ENCODE measurements at places on chromosomes 11 and 22. TPM values are rescaled to one million over a fixed set of nuclear protein-coding genes. Genes with fewer than 3 reads are reported as not detected.

The LRRC74B gene
- total RNA-seq = 0.20 TPM

DNA sequence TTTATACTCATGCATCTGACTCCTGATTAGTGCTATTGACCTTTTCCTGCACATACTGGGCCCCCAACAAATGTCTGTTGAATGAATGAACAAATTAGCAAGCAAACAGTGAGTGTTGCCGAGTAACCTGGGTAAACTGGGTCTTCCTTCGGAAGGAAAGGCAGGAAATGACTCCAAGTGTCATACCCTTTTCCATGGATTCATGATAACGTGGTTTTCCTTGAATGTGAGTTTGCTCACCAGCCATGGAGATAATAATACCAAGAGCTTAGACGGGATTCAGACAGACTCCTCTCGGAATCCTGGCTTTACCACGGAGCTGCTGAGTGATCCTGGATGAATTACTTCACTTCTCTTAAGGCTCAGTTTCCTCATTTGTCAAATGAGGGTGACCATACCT lies 16.7 kb downstream of the TECTA start:
- no peak for DNase-seq

The PNPLA5 gene
- total RNA-seq = 2.3 TPM

The MS4A6E gene
- not detected for total RNA-seq

DNA sequence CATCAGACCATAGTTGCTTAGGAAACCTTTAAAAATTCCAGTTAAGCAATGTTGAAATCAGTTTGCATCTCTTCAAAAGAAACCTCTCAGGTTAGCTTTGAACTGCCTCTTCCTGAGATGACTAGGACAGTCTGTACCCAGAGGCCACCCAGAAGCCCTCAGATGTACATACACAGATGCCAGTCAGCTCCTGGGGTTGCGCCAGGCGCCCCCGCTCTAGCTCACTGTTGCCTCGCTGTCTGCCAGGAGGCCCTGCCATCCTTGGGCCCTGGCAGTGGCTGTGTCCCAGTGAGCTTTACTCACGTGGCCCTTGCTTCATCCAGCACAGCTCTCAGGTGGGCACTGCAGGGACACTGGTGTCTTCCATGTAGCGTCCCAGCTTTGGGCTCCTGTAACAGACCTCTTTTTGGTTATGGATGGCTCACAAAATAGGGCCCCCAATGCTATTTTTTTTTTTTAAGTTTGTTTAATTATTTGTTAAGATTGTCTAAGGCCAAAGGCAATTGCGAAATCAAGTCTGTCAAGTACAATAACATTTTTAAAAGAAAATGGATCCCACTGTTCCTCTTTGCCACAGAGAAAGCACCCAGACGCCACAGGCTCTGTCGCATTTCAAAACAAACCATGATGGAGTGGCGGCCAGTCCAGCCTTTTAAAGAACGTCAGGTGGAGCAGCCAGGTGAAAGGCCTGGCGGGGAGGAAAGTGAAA lies 73.4 kb downstream of the NCAPD3 start:
- DNase-seq = no peak

GRCh38 chr11:20880094-20880493 lies 210.7 kb downstream of the NELL1 start:
- no peak for DNase-seq

The C11orf87 gene
- 0.69 TPM for total RNA-seq

GRCh38 chr22:34105461-34106062 lies 185.3 kb upstream of the LARGE1 start:
- DNase-seq = no peak

DNA sequence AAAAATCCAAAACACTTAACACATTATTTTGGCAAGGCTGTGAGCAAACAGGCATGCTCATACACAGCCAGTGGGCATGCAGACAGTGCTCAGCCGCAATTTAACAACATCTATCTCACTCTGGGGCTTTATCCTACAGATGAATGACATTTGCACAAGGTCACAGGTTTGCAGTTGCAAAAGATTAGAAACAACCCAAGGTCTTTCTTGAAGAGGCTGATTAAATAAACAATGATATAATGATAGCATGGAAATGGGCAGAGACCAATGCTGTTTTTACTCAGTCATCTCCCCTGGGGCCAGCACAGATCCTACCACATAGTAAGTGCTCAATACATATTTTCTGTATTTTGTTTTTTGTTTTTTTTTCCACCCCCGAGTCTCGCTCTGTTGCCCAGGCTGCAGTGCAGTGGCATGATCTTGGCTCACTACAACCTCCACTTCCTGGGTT lies 9.4 kb downstream of the A4GALT start:
- no peak for DNase-seq

The ACCSL gene
- not detected for total RNA-seq

The OR5B12 gene
- total RNA-seq = not detected

- no peak for DNase-seq
Measured at GRCh38 chr11:35750981-35751663, 88.5 kb downstream of the TRIM44 start.

The CLCF1 gene
- 0.89 TPM for total RNA-seq

DNA sequence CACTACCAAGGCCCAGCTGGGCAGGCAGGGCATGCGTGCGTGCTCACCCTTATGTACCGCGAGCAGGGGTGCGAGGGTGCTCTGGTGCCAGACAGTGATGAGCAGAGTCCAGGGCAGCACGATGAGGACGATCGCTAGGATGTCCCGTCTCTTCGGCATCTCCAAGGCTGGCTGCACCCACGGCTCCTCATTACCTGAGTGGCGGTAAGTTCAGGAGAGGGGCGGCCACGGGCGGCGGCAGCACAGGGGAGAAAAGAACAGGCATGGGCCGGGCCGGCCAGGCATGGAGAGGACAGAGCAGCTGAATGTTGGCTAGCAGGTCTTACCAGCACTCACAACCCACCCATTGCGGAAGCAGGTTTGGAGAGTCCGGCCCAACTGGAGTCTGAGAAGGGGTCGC lies 24.5 kb downstream of the B3GAT1 start:
- no peak for DNase-seq

The SOX6 gene
- 20.2 TPM for total RNA-seq

DNA sequence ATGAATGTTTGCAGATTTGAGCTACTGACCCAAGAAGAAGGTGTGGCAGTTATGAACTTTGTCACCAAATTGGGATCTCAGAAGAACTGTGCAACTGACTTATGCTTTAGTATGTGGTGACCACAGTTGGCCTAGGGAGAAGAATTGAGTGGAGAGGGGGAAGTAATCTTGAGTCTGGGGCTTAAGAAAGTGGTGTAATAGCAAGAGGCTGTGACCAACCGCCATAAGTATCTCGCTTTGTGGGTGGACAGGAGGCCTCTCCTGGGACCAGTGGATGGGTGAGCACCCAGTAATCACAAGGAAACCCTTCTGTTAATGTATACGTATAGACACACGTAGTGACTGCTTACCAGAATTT lies 12.7 kb upstream of the IL10RA start:
- no peak for DNase-seq

DNA sequence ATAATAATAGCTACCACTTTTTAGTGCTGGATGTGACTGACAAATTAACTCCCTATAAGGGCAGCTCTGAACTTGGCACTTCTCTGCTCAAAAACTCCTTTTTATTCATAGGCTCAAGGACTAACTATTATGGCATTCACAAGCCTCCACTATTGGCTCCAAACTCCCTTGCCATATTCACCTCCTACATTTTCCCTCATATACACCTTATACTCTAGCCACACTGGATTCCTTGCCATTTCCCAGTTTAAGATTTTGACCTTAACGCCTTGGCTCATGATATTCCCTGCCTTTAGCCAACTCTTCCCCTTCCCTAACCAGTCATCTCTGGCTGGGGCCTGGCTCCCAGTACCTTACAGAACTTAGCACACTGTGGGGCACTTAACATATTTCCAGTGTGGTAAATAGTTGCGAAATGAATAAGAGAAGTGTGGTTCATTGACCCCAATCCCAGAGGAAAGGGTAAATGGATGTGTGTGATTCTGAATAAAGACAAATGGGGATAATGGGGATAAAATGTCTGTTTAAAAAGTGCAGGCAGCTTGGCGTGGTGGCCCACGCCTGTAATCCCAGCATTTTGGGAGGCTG lies 40.0 kb upstream of the SORL1 start:
- no peak for DNase-seq

DNA sequence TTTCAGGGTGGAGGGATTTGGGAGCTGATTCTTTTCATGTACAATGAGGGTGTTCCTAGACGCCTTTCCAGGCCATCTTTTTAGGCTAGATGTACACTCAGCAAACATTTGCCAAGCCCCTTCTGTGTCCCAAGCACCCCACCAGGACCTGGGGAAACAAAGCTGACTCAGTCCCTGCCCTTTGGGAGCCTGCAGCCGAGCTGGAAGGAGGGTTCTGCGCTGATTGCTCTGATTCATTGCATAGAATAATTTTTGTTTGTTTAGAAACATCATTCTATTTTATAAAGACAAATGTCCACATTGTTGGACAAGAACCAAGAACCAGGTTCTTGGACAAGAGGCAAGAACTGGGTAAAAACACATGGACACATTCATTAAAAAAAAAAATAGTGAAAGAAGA lies 16.7 kb downstream of the TP53AIP1 start:
- DNase-seq = no peak

The IL17REL gene
- total RNA-seq = not detected

GRCh38 chr11:69200331-69201065 lies 44.8 kb downstream of the SMIM38 start:
- no peak for DNase-seq

The GRK2 gene
- 34.5 TPM for total RNA-seq

The ACRV1 gene
- total RNA-seq = not detected

The RPS19BP1 gene
- 31.1 TPM for total RNA-seq

DNA sequence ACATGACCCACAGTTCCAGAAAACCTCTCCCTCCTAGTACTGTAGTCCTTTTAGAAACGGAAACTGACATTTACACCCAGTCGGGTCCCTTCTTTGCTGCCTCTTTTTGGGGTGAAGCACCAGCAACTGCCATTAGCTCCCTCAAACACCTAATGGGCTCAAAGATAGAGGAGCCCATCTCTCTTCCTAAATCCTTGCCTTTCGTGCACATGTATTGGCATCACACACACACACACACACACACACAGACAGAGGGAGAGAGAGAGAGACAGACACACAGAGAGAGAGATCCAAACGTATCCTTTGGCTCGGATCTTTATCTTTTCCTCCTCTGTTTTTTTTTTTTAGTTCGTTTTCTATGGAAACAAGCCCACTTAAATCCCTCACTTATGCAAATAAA lies 716 bp downstream of the GRM5 start:
- DNase-seq = no peak

The ANAPC15 gene
- 9.7 TPM for total RNA-seq

- no peak for DNase-seq
Measured at GRCh38 chr11:121590772-121591404, 138.1 kb upstream of the SORL1-AS1 start.

DNA sequence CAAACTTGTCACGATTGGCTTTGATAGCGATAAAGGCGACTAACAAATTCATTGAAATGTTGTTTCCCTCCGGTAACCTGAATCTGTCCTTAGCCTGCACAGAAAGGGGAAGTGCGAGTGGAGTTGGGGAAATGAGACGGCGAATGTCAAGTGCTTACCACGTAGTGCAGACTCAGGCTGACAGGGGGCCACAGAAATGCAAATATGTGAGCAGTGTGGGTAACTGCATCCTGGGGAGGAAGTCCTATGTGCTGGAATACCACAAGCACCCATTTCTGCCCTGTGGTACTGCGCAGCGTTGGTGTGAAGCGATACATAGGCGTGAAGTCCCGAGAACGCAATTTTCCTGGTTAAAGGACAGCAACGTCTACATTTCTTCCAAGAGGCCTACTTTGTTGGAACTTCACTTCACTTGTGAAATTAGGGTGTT lies 869 bp upstream of the EIF4ENIF1 start:
- peak; percentile 74 for DNase-seq

DNA sequence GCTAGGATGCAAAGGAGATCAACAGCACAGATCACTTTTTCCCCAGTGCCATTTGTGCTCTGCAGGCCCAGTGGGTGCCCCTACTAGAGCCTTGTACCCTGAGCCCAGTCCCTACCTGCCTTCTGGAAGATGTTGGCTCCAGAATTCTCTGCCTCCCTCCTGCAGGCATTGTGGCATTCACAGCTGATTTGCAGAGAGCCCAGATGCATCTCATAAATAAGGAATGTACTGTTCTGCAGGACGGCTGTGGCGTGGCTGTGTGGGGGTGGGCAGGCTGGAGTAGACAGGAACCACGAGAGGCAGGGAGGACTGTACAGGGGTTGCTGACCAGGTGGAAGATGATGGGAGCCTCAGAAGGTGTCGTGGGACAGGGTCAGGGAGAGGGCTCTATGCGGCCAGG lies 11.2 kb upstream of the MIAT start:
- DNase-seq = no peak

DNA sequence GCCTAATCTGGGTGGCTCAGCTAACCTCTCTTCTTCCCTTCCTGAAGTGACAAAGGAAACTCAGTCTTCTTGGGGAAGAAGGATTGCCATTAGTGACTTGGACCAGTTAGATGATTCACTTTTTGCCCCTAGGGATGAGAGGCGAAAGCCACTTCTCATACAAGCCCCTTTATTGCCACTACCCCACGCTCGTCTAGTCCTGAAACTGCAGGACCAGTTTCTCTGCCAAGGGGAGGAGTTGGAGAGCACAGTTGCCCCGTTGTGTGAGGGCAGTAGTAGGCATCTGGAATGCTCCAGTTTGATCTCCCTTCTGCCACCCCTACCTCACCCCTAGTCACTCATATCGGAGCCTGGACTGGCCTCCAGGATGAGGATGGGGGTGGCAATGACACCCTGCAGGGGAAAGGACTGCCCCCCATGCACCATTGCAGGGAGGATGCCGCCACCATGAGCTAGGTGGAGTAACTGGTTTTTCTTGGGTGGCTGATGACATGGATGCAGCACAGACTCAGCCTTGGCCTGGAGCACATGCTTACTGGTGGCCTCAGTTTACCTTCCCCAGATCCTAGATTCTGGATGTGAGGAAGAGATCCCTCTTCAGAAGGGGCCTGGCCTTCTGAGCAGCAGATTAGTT lies 14.2 kb upstream of the UVRAG start:
- DNase-seq = no peak

The CRACR2B gene
- total RNA-seq = 5.6 TPM

The TMEM191C gene
- 1.8 TPM for total RNA-seq

- no peak for DNase-seq
Measured at GRCh38 chr22:42863349-42863961, 6.4 kb upstream of the ARFGAP3 start.

DNA sequence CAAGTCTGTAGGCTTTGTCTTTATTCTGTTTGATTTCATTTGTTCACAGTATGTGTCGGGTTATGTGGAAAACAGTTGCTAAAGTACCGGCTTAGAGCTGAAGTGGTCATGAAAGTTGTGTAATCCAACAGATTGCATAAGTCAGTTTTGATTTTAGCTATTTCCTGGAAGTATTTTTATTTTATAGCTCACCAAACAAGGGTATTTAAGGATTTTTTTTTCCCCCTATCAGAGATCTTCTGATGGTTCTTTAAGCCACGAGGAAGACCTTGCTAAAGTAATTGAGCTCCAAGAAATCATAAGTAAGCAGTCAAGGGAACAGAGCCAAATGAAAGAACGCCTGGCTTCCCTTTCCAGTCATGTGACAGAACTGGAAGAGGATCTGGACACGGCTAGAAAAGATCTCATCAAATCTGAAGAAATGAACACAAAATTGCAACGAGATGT lies 55.9 kb downstream of the PPFIA1 start:
- DNase-seq = peak; percentile 17

The OR5A1 gene
- total RNA-seq = not detected
